Calu3 (cell line): ENCODE measurements at places on chromosomes 3 and 15.

GRCh38 chr3:74676-75243 lies 121.8 kb upstream of the CHL1 start:
- DNase-seq = no peak

GRCh38 chr3:11306817-11307589 lies 34.8 kb downstream of the ATG7 start:
- no peak for DNase-seq

DNA sequence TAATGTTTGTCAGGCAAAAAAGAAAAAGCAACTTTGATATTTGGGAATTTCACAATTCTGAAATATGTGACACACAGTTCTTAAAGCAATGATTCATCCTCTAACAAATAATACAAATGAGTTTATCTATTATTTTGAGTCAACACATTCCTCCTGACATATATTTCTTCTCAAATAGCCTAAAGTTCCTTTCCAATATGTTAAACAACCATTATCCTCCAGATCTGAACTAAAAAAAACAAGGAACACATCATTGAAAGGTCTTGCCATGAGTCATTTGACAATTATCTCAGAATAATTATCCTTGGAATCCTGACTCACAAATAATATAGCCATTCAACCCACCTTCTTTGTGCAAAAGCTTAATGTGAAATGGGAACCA lies 208.7 kb upstream of the CDIN1 start:
- DNase-seq = no peak

GRCh38 chr3:50111757-50112156 lies 23.0 kb downstream of the RBM5 start:
- DNase-seq = no peak

GRCh38 chr3:128999102-128999501 lies 2.0 kb upstream of the EFCC1 start:
- no peak for DNase-seq

DNA sequence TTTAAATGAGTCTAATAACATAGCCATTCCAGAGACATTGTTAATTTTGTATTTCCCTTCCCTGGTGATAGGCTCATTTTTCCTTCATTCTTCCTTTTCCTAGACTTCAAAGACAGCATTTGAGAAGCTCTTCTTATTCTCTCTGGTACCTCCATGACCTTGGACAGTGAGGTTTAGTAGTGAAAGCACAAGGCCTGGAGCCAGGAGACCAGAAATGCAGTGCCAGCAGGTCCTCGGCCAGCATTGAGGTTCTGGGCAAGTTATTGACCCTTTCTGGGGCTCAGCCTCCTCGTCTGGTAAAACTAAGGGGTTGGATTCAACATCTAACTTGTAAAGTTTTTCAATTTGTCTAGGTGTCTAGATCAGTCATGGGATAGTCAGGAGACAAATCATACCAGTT lies 146.9 kb downstream of the SV2B start:
- DNase-seq = no peak

DNA sequence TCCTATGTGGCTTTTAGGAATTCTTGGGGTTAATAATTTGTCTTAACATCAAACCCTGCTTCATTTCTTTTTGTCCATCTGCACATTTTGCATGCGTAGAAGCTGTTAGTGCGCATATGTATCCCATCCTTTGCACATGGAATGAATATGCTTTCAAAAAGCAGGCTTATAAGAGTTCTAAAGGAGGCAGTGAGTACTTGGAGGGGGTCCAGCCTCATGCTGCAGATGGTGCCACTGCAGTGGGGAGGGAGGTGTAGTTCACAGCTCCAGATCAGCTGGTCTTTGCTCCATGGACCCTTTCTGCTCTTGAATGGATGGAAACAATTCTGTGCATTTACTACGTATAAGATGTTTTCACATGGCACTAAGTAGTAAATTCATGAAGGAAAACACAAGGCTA lies 20.7 kb upstream of the SSR3 start:
- no peak for DNase-seq

DNA sequence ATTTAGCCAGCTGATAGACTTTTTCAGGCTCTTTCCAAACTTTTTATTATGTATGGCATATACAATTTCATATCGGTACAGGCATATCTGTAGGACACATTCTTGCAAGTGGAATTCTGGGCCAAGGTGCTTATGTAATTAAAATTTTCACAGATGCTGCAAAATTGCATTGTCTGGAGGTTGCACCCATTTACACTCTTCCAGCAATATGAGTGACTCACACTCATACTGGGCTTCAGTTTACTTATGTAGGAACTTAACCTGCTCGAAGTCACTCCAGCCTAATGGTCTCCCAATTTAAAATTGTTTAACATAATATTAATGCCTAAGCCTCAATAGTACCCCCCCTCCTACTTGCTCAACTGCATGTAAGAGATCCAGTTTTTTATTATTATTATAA lies 11.2 kb upstream of the SEC62 start:
- DNase-seq = no peak

DNA sequence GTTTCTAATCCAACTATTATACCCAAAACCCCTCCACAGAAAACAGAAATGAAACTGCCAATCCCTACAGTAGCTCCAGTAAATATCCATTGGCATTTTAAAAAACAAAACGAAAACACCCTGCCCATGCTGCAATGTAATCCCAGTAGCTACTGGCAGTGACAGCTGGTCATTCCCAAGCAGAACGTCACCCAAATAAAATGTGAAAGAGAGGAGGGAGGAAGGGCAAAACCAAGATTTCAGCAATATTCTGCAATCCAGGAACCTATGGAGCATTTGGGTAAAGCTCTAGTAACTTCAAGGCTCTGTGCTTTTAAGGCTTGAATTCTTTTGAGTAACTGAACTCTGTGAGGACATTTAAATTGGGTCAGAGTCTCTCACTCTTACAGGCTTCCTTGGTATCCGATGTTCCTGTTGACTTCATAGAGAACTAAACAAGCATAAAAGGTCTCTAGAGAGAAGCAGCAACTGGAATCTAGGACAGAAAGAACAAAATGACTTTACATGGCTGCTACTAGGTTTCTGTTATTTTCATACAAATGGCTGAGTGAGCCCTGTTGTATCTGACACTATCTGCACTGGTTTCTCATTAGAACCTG lies 136.2 kb downstream of the TNIK start:
- no peak for DNase-seq

DNA sequence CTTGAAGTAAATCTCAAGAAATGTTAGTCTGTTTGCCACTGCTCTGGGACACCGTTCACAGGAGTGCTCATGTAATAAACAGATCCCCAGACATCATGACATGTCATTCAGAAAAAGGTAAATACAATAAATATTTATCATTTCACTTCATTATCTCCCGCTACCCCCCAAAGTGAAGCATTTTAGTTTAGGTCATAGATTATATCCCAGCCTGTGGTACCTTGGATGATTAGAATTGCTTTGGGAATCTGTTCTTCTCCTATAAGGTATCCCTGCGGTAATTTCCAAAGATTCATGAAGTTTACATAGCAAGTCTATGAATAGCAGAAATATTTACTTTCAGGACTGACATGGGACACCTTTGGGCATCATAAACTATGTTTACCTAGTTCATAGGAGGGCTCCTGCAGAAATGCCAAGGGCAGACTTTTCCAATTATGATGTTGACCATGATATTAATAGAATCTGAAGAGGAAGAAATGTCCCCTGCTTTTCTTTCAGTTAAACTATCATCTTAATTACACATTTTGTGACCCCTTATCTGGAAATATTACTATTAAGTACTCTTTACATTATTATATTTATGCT lies 268.0 kb downstream of the NAALADL2 start:
- DNase-seq = no peak

DNA sequence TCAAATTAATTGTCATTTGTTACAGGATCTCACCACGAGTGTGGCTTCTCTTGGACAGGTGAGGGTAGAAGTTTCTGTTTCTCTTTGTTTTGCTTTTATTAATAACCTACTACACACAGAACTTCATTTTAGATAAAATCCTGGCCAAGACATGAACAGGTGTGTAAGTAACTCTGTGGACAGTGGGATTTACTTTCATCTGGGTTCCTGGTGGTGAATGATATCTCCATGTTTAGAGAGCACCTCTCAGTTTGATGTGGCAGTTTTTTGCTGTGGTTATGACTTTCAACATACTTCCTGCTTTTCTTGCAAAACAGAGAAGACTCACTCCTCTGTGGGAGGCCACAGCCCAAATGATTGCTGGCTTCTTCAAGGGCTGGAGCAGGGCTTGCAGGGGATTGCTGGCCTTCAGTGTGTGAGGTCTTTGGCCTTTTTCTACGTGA lies 71.1 kb upstream of the XCR1 start:
- DNase-seq = no peak

- no peak for DNase-seq
Observed at GRCh38 chr15:71325481-71325880, 210.2 kb downstream of the THSD4 start.

GRCh38 chr3:51704511-51704950 lies 2.3 kb upstream of the GRM2 start:
- no peak for DNase-seq

GRCh38 chr15:95131131-95131556 lies 899.8 kb downstream of the MCTP2 start:
- no peak for DNase-seq

- DNase-seq = no peak
Observed at GRCh38 chr3:11470031-11470853, 173.5 kb downstream of the VGLL4 start.

DNA sequence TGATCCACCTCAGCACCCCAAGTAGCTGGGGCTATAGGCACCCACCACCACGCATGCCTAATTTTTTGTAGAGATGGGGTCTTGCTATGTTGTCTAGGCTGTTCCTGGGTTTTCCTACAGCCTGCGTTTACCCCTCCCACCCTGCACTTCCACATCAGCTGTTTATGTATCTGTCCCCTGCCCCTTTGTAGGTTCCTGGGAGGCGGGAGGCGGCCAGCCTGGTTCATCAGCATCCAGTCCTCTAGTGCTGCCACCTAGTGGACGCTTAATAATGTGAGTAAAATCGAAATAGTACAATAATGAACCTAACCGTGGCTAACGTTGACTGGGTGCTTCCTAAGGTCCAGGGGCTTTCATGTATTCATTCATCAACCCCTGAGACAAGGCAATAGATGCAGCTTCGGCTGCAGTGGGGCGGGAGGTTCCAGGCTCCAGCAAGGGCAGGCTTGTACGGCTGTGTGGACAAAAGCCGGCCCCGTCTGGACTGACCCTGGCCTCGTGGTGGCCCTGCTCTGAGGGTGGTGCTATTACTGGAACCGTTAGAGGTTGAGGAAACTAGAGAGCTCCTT lies 1.2 kb upstream of the LCTL start:
- DNase-seq = peak; percentile 76

GRCh38 chr15:29942143-29942542 lies 119.9 kb upstream of the TJP1 start:
- DNase-seq = no peak

DNA sequence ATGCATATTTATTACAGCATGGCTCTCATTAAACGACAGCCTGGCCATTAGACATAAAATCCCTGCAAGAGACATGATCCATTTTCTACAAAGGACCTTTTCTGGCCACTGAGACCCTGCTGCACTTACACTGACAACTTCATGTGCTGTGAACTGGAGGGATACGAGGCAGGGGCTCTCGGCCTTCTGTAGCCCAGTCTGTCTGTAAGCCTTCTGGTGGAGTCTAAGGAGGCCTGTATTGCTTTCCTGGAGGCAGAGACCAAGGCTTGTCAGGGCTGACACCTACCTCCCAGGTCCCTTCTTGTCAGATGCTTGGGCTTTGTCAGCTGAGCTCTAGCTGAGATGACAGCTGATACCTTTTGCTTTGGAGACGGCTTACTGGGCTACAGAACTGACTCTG lies 776.9 kb upstream of the ARPP21 start:
- no peak for DNase-seq
